Activated naive CD4-positive, alpha-beta T cell treated with anti-CD3 and anti-CD28 coated beads for 36 hours (primary cell): ENCODE measurements at places on chromosomes 6 and 20. TPM values are rescaled to one million over a fixed set of nuclear protein-coding genes. Genes with fewer than 3 reads are reported as not detected.

Gene ADGRF1
- total RNA-seq, result not detected

DNA sequence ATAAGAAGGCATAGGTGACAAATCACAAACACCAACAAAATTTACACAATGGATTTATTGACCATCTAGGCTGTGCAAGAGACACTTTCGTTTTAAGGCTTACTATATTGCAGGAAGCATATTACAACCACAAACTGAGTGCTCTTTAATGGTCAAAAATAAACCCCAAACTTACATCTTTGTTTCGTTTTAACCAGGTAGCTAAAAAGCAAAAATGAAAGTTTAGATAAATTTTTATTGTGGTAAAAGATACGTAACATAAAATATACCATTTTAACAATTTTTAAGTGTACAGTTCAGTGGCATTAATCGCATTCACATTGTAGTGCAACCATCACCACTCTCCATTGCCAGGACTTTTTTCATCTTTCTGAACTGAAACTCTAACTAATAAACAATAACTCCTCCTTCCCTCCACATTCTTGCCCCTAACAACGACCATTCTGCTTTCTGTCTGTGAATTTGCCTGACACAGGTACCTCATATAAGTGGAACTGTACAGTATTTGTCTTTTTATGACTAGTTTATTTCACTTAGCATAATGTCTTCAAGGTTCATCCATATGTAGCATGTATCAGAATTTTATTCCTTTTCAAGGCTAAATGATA, 32.3 kb upstream of the DUSP22 start:
- no peak overlapping the region for H3K4me3 ChIP-seq
- no peak for DNase-seq
- H3K36me3 ChIP-seq, result no peaks in the 10 kb centered on the region
- H3K27ac ChIP-seq, result no peak overlapping the region
- peaks cover 40% of the 10 kb centered on the region for H3K4me1 ChIP-seq

DNA sequence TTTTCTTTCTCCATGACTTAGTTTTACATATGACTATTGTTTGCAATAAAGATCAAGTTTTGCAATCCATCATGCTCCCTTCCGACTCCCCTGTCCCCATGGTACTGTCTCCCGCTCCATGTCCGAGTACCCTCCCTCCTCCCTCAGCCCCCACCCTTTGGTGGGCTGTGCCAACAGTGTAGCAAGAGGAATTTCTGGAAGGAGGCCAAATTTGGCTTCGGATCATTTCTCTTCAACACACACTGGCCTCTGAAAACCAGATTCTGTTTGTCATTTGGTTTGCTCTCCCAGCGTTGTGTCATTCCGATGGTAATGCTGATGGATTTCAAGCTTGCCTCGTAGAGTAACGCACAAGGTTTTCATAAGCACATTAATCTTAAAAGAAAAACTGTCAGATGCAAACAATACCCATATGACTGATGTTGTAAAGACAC, 22.9 kb upstream of the PAX1 start:
- H3K4me1 ChIP-seq, result no peaks in the 10 kb centered on the region
- no peak overlapping the region for H3K4me3 ChIP-seq
- no peaks in the 10 kb centered on the region for H3K36me3 ChIP-seq
- H3K27me3 ChIP-seq, result peaks cover 2% of the 10 kb centered on the region
- H3K27ac ChIP-seq, result no peak overlapping the region

- no peak for DNase-seq
- H3K4me3 ChIP-seq, result no peak within 1 kb of the TSS
- peaks cover 13% of the 10 kb centered on the region for H3K36me3 ChIP-seq
- no peaks in the 10 kb centered on the region for H3K4me1 ChIP-seq
Measured at GRCh38 chr6:138795809-138796603, at the start of gene ECT2L. ECT2L (plus strand) TSS chr6:138796087; CDS start chr6:138813275, 17,188 bp downstream.

DNA sequence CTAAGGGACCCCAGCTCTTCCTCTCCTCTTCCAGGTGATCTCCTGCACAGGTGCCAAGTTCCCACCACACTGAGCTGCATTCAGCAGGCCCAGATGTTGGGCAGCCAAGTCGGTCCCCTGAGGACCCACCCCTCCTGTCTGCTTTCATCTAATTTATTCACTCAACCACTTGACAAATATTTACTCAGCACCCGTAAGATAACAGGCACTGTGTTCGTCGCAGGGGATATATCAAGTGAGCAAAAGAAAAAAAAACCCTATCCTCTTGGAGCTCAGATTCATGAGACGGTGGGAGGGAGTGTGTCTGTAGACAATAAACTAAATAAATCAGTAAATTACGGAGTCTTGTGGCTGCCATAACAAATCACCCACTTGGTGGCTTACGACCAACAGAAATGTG, 143.6 kb downstream of the MRPL14 start:
- H3K27me3 ChIP-seq, result no peaks in the 10 kb centered on the region
- DNase-seq, result no peak
- H3K36me3 ChIP-seq, result no peaks in the 10 kb centered on the region

DNA sequence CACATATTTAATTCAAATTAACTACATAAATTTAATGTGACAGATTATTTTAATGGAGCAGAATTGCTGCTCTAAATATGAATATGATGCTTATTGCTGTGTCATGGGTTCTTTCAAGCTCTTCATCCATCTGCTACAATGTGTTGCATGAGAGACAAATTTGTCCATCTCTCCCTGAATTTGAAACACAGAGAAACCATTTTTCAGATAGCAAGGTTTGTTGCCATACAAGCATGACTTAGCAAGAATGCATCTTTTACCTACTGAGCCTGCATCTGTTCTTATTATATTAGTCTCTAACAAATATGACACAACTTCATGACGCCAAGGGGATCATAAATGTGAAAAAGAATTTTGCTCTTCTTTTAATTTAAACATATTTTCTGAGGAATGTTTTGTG, 8.0 kb upstream of the UTRN start:
- H3K36me3 ChIP-seq, result no peaks in the 10 kb centered on the region
- H3K27ac ChIP-seq, result no peak overlapping the region
- H3K4me3 ChIP-seq, result no peak overlapping the region
- DNase-seq, result no peak
- H3K27me3 ChIP-seq, result no peaks in the 10 kb centered on the region
- H3K4me1 ChIP-seq, result no peaks in the 10 kb centered on the region

DNA sequence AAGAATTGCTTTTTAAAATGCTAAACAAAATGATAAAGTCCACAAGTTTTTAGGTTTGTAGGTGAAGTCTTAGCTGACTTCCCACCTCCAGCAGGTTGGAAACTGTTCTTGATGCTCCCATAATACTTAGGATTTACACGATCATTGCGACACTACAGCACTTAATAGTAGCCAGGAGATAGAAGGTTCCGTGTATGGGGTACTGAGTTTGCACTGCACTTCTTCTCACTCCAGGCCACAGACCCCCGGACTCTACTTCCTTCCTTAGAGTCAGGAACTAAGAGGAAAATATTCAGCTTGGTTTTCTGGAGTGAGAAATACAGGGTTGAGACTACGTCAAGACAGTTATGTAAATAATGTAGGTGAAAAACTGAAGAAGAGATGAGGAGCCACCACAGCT, 56.1 kb upstream of the SGK1 start:
- peaks cover 44% of the 10 kb centered on the region for H3K4me1 ChIP-seq
- no peaks in the 10 kb centered on the region for H3K27me3 ChIP-seq
- no peak overlapping the region for H3K4me3 ChIP-seq
- no peak for DNase-seq

DNA sequence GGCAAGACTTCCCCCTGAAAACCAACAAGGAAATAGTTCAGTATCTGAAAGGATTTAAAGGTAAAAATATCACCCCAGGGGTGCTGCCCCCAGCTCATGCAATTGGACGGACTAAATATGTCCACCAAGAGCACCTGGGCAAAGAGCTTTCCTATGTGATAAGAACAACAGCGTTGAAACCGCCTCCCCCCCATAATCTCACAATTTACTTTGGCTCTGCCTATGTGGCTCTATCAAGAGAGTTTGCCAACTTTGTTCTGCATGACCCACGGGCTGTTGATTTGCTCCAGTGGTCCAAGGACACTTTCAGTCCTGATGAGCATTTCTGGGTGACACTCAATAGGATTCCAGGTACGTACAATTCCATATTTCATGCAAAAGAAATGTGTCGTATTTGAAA, 35.8 kb downstream of the GCNT2 start:
- no peak for DNase-seq
- H3K4me1 ChIP-seq, result no peaks in the 10 kb centered on the region
- peaks cover 9% of the 10 kb centered on the region for H3K36me3 ChIP-seq
- no peak overlapping the region for H3K4me3 ChIP-seq
- H3K27me3 ChIP-seq, result no peaks in the 10 kb centered on the region

DNA sequence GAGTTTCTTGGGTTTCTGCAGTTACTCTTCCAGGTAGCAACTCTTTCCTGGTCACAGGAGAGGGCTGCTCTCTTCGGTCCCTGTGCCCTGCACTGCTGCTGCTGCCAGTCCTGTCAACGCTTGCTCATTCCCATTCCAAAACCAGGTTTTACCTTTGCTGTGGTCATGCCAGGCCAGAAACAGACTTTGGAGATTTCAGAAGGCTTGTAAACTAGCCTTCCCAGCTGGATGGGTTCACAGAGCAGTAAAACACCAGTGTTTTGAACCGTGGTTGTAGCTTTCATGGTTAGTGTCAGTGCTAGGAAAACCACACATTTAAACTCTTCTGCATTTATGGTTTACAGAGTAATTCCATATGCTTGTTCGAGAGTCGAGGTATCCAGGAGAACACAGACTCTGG, 16.2 kb downstream of the ARFGEF2 start:
- H3K4me1 ChIP-seq, result peaks cover 32% of the 10 kb centered on the region
- H3K27ac ChIP-seq, result no peak overlapping the region
- DNase-seq, result no peak
- H3K4me3 ChIP-seq, result no peak overlapping the region
- H3K27me3 ChIP-seq, result no peaks in the 10 kb centered on the region
